ENCODE measurements at places on chromosomes 6 and 20.

DNA sequence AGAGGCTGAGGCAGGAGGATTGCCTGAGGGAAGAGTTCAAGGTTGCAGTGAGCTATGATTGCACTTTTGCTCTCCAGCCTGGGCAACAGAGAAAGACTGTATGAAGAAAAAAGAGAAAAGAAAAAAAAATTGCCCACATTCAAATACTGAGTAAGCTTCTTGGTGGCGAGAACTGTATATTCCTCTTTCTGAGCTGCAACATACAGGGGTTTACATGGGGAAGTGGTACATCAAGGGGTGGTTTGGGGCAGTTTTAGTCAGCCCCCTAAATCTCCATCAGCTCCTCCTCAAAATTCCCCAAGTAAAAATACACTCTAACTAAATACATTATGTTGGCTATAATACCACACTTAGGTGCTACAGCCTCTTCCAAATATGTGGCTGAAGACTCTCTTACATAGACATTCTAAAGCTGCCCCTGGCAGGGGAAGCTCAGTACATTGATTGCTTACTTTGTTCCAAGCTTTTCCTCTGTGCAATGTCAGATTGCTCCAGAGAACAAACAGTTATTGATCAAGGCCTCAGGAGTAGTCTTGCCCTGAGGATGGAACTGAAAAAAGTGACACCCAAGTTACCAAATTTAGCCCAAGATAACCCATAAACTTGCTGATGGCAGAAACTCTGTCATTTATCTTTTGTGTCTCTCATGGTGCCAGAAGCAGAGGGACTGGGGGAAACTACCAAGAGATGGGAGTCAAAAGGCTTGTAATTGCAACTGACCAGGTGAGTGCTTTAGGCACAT is 107.4 kb upstream of the RIPOR2 start:
- DNase-seq: no peak

DNA sequence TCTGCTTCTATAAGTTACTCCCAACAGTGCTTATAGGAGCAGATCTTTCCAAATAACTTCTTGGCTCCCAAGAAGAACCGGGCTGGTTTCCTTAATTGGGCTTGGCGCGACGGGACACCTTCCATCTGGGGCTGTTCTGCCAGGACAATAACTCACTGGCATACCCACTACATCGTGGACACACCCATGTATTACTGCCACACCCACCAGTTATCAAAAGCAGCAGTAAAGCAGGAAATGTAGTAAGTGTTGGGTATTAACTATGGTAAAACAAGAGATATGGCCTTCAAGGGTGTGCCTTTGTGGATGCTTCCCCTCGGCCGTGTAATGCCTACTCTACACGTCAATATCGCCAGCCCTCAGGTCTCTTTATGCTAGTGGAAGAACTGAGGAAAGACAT is 24.7 kb downstream of the CNKSR3 start:
- DNase-seq: no peak

- DNase-seq: no peak
Measured at GRCh38 chr6:20978151-20978614, 443.9 kb downstream of the CDKAL1 start.

DNA sequence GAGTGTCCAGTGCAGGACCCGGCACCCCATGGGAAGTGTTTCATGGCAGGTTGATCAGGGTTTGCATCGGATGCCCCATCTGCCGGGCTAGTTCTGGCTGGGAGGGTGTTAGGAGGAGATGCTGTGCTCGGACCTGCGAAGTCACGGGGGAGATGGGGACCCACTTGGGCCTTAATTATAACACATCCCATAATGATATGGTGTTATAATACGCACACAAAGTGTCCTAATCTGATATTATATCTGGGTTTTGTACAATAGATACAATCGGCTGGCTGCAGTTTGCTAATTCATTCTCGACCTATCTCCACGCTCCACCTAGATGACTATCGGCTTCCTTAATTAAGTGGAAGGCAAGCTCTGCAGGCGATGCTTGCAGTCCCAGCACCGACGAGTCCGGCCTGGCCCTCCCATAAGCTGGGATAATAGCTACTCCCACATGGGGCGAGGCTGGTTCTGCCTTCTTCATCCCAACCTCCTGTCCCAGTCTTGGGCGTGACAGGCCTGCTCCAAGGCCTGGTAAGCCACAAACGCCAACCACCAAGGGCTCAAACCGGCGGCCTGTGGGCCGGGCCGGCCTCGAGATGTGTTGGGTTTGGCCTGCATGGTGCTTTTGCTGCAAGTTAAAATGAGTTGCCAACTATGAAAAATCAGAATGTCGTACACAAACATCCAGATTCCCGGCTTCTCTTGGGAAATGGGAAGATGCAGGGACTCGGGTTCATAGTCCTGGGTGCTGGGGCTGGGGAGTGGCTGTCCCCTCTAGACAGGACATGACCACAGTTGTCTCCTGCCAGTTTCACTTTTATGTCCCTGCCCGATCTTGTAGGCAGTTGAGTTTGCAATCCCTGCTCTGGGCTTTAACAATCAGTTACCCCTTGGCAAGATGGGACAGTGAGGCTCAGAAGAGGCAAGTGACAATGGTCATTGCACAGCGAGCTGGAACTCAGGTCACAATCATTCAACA is 32.7 kb downstream of the CEBPB start:
- DNase-seq: no peak

GRCh38 chr6:122049341-122049740 is 350.1 kb upstream of the HSF2 start:
- no peak for DNase-seq

GRCh38 chr20:17568045-17568788 is 1.7 kb upstream of the DSTN start:
- DNase-seq: no peak

DNA sequence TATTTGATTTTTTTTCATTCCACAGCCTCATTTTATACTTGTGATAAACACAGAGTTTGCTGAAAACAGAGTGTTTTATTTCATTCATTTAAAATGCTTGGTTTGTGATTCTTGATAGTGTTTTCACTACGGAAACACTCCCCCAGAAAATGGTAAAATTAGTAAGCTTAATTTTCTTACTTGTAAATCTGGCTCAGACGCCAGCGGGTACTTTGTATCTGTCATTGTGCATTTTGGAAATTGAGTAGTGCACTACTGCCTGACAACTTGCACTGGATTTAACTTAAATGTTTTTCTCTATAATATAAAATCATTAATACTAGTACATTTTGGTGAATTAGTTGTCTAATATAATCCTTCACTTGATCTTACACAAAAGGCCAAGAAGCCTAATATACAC is 37.0 kb upstream of the HINT3 start:
- no peak for DNase-seq

- DNase-seq: no peak
Measured at GRCh38 chr20:6180531-6180930, 57.7 kb upstream of the FERMT1 start.

DNA sequence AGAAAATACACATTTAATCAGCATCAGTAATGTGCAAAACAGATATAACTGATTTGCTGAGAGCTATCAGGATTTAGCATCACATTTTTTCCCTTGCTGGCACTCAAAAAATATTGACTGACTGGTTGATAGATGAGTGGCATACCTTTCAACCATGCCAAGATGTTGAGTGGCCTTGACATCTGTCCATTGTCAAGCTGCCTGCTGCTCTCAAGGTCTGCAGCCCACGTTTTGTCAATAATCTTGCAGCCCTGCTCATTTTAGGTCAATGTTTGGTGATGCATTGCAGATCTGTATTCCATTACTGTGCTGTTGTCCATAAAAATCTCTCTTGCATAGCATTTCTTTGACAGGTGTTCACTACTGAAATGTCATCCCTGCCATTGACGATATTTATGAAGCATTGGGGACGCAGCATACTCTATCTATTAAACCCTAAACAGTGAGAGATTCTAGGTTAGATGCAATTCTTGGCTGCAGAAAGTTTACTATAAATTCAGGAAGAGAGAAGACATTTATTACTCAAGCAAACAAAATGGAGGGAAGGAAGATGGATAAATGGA is 111.6 kb downstream of the BFSP1 start:
- no peak for DNase-seq

- DNase-seq: no peak
Measured at GRCh38 chr20:45967551-45968080, 4.4 kb downstream of the ZNF335 start.

DNA sequence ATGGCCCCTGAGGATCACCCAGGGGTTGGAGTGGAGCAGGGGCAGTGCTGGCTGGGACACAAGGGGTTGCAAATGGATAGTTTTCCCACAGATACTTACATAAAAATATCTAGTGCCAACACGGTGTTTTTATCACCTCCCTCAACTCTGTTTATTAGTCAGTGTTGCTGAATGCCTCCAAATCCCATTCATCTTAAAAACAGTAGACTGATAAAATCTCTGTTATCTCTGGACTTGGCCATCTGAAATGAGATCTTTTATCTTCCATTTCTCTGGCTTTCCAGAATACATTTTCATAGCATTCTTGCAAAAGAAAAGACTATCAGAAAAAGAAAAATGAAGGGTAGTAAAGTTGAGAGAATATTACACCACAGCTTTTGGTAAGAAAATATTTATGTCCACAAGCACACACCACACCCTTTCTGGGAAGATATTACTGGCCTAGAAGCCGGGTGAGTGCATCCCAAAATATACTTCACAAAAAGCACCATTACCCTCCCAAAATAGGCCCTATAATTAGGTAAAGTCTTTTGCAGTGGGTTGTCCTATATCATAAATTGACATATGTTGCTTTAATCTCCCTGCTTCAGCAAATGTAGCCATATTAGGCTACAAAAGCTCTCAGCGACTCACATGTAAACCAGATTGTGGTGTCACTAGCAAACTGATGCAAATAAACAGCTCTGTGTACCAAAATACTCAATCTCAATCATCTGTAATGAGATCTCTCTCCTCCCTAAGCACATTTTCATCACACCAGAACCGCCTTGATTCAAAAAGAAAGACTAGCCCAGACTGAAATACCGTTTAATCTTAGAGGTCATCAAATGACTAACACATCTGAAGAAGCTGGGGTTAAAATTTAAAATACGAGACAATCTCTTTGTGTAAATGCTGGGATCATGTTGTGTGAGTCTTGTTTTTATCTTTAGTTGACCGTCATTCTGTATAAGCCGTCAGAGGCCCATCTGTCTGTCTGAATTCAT is 96.7 kb downstream of the FYN start:
- DNase-seq: no peak

DNA sequence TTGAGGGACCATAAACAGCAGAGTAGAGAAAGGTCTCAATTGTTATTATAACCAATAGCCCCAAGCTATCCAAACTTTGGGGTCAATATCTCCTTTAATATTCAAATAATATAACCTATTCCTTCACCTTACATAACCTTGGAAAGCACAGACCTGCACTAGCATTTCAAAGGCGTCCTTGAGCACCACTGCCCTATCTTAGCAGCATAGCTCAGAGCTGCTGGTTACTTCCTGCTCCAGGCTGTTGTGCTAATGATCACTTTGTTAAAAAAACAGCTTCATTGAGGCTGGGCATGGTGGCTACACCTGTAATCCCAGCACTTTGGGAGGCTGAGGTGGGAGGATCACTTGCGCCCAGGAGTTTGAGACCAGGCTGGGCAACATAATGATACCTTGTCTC is 10.5 kb downstream of the SLC35D3 start:
- no peak for DNase-seq

DNA sequence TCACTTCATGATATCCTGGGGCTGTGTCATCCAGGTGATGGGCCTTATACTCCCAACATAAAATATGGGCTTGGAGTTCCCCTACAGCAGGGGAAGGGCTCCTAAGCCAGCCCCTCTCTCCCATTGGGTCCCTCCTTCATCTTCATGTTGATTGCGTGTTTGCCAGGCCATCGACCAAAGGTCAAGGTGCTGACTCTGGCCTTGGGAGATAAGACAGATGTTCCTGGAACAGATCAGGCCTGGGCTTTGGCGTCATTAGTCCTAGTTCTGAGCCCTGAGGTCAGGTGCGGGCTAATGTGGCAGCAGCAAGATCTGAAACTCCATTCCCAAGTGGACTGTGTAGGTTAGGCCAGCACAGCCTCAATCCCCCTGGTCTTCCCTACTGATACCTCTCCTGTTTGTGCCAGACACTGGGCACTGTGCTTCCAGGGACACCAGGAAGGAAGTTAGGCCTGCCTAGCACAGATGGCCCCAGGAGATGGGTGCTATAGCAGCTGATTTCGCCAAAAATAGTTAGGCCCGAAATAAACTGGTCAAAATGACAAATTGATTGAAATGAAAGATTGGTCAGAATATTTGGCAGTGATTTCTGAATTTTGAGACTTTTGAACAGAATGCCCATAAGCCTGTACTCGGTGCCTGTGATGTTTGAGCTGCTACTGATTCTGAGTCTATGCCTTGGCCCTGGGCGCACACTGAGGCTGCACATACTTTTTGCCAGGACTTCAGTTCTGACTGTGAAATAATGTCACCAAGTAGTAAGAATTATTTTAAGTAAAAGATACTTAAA is 28.8 kb downstream of the EPB41L1 start:
- no peak for DNase-seq

- DNase-seq: no peak
Measured at GRCh38 chr20:63496596-63497120, 2.2 kb downstream of the EEF1A2 start.

GRCh38 chr6:75171567-75171966 is 34.3 kb downstream of the COL12A1 start:
- no peak for DNase-seq

GRCh38 chr6:33323623-33323948 is 6.0 kb upstream of the ZBTB22 start:
- DNase-seq: peak; percentile 52

GRCh38 chr6:31693535-31693934 is 9.6 kb downstream of the ABHD16A start:
- DNase-seq: no peak

GRCh38 chr20:58146081-58146745 is 82.2 kb downstream of the ANKRD60 start:
- DNase-seq: no peak

DNA sequence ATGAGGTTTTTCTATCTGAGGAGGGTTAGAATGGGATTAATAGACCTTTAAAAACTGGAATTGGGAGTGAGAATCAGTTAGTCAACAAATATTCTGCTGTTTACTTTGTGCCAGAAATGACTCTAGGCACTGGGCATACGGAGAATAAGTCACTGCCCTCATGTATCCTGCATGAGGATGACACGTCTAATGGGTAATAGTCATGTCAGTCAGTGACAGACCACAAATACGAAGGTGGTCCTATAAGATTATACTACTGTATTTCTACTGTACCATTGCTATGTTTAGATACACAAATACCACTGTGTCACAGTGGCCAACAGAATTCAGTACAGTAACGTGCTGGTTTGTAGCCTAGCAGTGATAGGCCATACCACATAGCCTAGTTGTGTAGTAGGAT is 30.7 kb downstream of the ZFAND3 start:
- DNase-seq: no peak

- no peak for DNase-seq
Measured at GRCh38 chr6:13729891-13730290, 18.3 kb upstream of the RANBP9 start.

GRCh38 chr6:44068607-44069296 is 58.5 kb downstream of the MRPL14 start:
- no peak for DNase-seq

GRCh38 chr6:142705054-142705453 is 239.9 kb downstream of the HIVEP2 start:
- DNase-seq: no peak

GRCh38 chr6:11426571-11426970 is 111.0 kb upstream of the TMEM170B start:
- no peak for DNase-seq

All from NCI-H1092 (cell line).